ENCODE measurements at places on chromosomes 3 and 15.

DNA sequence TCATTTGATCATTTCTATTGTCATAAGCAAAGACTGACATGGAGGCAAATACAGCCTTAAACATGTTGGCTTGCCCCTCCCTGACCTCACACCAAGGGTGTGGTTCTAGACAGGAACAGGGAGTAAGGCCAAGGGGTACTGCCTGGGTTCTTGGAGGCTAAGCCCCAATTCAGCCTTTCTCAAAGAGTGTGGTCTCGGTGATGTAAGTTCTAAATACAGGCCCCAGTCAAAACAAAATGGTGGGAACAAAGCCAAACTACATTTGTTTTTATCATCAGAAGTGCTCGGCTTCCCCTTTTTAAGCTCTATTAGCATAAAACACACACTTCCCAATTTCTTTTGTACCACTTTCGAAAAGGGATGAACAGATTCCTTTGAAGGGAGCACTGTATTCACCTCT is 129.5 kb downstream of the ATP8B4 start:
- DNase-seq: no peak

DNA sequence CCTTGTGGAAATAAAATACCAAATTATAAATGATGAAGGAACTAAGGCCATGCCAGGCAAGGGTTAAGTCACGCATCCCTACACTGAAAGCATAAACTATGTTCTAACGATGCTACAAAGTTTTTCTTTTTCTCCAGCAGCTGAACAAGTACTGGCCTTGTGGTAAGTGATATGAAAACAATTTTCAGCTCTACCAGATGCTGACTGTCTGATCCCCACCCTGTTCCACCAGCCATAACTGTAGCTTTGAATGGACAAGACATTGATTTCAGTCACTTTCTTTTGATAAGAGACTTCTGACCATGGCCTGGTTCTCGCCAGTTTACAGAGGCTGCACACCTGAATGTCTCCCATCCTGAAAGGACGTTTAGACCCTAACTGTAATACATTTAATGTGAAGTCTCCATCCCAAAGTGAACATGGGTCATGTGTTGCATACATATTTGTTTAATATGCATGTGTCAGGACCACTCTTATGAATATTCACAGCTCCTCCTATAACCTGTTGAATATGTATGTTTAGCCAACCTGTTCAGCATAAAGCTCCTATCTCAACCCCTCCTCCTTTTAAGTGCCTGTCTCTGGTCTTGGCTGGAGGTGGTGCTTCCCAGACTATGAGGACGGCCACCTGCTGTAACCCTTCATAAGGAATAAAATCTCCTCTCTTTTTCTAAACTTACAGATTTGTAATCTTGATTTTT is 33.4 kb downstream of the MASP1 start:
- DNase-seq: no peak

GRCh38 chr3:14368885-14369284 is 33.5 kb upstream of the SLC6A6 start:
- no peak for DNase-seq

GRCh38 chr3:31707286-31707685 is 174.6 kb downstream of the STT3B start:
- no peak for DNase-seq

DNA sequence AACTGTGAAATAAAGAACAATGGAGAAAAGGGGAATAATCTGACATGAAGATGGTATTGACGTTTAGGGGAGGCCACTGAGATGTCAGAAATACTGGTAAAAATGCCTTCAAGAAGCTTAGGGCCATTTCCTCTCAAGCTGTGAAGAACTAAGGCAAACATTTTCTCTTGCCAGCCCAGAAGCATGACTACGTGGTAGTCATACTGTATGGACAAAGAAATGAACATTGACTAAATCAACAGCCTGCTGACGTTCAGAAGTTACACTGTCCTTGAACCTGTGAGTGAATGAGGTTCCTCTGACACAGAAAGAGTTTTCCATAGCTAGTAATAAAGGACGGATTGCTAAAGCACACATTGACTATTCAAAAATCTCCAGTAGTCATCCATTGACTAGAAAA is 121.0 kb downstream of the P3H2 start:
- no peak for DNase-seq

DNA sequence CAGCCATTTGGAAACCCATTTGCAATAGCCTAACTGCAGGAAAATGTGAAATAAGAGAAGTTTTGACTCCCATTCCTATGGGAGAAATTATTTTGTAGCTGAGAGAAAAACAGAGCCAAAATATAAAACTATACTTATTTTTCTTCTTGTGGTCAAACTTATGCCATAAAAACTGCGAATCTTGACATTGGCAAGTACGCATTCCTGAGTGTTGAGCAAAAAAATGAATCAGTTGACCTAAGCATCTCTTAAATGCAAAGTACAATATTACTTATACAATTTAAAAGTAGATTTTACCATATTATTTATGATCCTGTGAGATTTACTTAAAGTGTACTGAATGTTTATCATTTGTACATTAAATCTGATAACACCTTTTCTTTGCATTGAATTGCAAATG is 50.1 kb upstream of the CMC1 start:
- no peak for DNase-seq

- DNase-seq: no peak
Observed at GRCh38 chr3:74263031-74263430, 351.4 kb downstream of the CNTN3 start.

DNA sequence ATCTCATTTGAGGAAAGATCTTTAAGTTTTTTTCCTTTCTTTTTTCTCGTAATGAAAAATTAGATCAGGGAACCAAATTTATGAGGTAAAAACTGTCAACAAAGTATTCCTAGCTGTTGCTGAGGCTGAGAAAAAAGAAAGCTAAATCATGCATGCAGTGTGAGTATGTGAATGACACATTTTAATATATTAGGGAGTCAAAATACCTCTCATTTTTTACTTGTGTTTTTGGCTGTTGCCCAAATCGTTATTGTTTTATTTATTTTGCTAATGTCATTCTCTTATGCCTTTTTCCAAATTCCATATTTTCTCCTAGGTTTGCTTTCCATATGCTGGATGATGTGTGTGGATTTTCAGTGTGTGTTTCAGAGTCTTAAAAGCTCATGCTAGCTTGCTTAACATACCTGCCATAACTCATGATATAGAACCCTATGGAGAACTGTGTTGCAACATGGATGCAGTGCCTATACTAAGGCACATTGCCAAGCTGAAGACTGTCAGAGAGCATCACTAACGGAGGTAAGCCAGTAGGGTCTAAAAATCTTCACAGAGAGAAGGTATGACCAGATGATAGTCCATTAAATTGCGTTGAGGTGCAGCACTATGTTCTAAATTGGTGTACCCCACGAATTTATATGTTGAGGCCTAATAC is 629.5 kb upstream of the KCNMB2 start:
- no peak for DNase-seq

DNA sequence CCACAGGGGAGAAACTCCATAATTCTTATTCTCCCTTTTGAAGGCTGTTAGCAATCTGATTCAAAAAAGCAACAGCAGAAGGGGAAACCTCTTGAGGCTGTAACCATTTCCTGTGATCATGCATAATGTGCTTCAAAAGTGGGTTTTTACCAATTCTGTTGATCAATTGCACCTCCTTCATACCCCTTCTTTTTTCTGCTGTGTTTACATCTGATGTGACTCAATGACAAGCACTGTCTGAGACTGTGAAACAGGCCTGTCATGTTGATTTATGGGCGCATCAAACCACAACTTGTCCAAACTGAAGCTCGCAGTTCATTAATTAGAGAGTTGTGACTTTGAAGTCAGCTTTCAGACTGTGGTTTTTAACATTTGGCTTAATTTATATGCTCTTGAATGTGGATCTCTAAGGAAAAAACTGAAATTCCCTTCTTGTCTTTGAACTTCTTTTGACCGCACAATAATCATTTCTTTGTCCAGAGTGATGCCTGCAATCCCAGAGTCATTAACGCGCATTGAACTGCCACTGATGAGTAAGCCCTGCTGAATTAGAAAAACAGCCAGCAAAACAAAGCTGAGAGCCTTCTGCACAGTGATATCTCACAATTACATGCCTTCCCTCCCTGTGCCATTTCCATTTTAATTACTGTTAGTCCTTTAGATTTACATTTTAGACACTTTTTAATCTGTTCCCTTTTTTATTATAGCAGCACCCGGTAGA is 532.8 kb downstream of the FOXP1 start:
- peak; percentile 64 for DNase-seq

DNA sequence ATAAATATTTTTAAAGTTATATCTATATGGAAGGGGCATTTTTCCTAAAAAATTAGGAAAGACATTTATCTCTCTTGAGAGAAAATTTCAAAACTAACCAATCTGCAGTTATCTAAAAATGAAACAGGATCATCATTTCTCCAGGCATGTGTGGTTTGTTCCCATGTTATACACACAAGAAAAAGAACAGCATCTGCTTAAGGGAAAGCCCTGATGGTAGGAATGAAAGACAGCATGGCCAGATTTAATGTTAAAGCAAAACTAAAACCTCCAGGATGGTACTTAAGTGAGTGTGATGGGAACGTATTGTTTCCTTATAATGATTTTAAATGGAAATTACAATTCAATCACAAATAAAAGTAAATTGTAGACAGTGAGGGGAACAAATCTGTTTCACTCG is 46.2 kb upstream of the GYG1 start:
- no peak for DNase-seq

DNA sequence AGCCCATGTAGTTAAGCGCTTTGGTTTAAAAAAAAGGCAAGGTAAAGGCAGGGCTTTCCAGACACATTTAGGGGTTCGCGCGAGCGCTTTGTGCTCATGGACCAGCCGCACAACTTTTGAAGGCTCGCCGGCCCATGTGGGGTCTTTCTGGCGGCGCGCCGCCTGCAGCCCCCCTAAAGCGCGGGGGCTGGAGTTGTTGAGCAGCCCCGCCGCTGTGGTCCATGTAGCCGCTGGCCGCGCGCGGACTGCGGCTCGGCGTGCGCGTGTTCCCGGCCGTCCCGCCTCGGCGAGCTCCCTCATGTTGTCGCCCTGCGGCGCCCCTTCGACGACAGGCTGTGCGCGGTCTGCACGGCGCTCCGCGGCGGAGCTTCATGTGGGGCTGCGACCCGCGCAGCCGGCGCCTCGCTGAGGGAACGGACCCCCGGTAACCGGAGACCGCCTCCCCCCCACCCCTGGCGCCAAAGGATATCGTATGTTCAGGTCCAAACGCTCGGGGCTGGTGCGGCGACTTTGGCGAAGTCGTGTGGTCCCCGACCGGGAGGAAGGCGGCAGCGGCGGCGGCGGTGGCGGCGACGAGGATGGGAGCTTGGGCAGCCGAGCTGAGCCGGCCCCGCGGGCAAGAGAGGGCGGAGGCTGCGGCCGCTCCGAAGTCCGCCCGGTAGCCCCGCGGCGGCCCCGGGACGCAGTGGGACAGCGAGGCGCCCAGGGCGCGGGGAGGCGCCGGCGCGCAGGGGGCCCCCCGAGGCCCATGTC is 927 bp downstream of the SMAD6 start:
- peak; percentile 12 for DNase-seq

DNA sequence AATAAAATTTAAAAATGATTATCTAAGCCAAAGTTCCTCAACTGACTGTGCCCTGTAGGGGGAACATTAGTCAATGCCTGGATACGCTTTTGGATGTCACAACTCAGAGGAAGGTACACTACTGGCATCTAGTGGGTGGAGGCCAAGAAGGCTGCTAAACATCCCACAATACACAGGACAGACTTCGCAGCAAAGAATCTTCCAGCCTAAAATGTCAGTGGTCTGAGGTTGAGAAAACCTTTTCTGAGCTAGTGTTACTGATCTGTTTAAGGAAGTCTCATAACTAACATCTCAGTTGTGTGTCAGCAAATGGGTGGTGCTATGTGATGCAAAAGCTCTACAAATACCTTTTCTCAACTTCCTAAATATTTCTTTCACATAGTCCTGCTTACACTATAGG is 20.9 kb upstream of the LDHAL6B start:
- no peak for DNase-seq

DNA sequence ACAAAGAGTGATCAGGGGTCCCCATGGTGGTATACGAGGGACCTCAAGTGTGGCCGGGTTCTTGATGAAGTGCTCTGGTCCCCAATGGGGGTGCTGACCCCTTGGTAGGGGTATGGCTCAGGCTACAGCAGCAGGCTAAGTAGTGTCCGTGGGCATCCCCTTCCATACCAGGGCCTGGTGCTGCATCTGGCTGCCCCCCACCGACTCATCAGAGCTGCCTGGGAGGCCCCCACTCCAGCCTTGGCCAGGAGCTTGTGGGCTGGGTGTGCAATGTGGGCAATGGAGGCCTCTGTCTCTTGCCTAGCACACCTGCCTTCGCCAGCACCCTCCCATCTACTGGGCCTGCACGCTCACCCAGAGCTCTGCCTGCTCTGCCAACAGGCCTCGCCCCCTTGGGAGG is 59.0 kb upstream of the SEC13 start:
- no peak for DNase-seq

DNA sequence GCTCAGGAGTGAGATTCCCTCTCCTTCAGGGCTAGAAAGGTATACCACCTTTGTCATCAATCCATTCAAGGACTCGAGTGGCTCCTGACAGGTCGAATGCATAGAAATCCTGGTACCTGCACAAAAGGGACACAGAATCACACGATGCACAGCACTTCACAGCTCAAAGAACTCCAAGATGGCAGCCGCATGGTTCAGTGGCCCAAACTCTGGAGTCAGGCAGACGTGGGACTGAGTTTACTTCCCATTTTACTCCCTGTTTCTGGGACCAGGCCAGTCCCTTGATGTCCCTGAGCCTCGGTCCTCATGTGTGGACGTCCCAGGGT is 536 bp downstream of the WDR73 start:
- DNase-seq: no peak

GRCh38 chr3:182921665-182922355 is 58.5 kb downstream of the DCUN1D1 start:
- DNase-seq: no peak

GRCh38 chr15:80120636-80121035 is 32.2 kb upstream of the FAH start:
- DNase-seq: no peak

- no peak for DNase-seq
Observed at GRCh38 chr15:73593304-73594074, 39.7 kb downstream of the NPTN start.

DNA sequence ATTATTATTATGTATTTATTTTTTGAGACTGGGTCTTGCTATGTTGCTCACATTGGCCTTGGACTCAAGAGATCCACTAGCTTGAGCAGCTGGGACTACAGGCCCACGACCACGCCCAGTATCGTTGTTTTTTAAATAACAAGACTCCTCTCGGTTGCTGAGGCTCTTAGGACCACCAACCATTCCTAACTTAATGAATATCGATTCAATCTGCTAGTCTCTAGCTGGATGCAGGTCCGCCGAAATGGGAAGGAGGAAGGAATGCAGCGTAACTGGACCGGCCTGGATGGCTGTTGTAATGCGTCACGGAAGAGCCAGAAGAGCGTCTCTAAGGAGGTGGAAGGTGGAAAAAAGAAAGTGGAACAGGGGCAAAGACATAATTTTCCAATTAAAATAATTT is 1.7 kb downstream of the ANXA2 start:
- no peak for DNase-seq

DNA sequence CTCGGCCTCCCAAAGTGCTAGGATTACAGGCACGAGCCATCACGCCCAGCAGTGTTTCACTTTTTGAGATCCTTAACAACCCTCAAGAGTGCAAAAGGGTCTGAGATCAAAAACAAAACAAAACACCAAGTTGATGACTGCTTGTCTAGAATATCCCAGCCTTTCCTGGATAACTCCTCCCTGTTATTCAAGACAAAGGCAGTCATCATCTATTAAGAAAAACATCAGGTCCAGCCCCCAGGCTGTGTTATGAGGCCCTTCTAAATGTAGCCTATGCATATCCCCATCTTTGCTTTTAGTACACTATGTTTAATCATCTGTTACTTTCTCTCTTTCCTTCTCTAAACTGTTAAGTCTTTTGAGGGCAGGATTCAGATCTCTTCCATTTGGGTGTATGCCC is 150.1 kb upstream of the FHIT start:
- no peak for DNase-seq

GRCh38 chr3:56693750-56694149 is 10.7 kb upstream of the TASOR start:
- DNase-seq: no peak
